ENCODE measurements at places on chromosomes 12 and 14.
A peak's percentile ranks its signal among the peaks of the same experiment; 100 is the strongest.

DNA sequence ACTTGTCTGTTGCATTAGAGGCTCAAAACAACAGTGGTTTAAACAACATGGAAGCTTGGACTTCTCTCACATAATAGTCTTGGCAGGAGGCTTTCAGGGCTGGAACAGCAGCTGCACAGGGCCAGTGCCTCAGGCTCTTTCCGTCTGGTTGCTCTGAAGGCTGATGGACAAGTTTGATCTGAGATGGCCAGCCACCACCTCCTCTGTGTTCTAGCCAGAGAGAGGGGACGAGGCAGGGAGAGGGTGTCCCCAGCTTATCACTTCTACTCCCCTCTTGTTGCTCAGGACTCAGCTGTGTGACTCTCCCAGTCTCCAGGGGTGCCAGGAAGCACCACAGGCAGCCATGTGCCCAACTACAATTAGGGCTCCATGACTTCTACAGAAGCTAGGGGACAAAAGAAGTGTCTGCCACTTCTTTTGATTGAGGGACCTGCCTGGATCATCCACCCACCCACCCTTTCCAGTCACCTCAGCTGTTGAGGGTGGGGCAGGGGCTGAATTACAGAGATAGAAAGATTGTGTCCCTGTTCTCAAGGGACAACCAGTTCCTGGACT, 46.6 kb downstream of the SMIM41 start:
- no peak for DNase-seq

DNA sequence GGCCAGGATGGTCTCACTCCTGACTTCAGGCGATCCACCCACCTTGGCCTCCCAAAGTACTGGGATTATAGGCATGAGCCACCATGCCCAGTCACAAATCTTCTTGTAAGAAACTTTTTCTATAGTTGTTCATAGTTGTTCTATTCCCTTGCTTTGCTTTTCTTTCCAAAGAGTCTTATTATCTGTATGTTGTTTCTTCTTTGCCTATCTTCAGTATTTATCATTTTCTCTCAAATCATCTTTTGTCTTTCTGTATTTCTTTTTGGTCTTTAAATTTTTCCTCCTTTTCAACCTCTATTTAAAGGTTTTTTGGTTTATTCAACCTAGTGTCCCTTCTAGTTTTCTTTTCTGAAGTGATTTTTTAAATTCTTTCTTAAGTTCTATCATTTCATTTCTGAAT, 68.7 kb downstream of the LRP6 start:
- no peak for DNase-seq

DNA sequence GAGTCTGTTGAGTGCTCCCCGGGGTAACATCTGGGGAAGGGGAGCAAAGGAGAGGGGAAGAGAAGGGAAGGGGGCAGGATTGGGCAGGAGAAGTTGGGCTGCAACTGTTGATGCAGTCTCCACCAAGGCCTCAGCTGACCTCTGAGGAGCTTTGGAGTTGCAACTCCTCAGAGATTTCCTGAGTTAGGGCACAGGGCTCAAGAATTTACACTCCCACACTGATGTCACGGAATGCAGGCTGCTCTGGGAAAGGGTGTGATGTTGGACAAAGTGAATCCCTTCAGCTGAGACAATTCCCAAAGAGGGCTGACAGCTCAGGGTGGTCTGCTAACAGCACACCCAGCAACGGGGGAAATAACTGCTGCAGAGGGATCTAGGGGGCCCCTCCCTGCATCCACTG, 295.6 kb downstream of the PCNX1 start:
- DNase-seq, result no peak

DNA sequence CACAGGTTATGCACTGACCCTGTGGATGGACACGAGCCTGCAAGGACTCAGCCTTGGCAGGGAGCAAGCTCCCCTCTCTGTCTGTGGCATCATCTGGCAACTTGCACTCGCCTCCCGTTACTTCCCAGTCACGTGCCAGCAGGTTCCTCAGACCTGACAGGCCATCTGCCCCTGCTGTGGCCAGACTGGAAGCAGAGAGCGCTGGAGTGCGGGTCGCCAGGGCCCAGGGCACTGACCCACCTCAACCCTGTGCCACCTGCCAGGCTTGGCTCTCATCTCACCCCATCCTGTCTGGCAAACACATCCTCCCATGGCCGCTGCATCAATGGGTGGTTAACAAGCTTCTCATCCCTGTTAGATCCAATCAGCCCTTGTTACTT, 28.4 kb downstream of the SLC6A12 start:
- DNase-seq, result no peak

GRCh38 chr14:75487155-75487671, 35.1 kb upstream of the BATF start:
- DNase-seq, result peak; percentile 10

- DNase-seq, result no peak
Measured at GRCh38 chr12:31950088-31950487, 9.1 kb upstream of the RESF1 start.

DNA sequence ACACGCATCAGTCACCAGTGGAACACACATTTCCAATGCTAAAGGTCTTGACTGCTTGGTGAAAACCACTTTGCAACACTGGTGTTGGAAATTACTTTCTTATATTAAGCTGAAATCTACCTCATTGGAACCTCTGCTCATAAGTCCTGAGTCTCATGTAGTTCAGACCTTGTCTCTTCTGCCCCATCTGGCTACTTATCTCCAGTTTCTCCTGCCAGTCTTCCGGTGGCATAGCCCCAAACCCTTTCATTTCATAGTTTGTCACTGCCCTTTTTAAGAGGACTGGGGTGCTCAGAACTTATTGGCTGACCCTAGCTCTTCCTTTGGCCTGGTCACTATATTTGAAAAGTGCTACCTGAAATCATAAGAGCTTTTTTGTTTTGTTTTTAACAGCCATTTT, 43.7 kb downstream of the HELB start:
- DNase-seq, result no peak

DNA sequence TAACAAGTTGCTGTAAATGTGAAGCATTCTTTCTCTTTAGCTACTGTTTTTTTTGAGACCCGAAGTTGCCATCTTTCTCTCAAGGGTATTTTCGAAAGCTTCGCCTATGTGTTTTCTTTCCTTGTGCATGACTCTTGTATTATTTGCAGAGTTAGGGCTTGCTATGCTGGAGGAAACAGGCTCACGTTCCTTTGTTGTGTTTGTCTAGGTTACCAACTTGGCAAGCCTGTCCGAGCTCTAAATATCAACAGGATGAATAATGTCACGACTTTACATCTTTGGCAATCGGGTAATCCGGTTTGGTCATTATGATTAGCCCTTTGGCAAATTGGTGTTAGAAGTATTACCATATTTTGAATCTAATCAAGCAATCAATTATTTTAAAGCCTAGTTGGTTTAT, 15.9 kb upstream of the ATP6V0A2 start:
- no peak for DNase-seq

DNA sequence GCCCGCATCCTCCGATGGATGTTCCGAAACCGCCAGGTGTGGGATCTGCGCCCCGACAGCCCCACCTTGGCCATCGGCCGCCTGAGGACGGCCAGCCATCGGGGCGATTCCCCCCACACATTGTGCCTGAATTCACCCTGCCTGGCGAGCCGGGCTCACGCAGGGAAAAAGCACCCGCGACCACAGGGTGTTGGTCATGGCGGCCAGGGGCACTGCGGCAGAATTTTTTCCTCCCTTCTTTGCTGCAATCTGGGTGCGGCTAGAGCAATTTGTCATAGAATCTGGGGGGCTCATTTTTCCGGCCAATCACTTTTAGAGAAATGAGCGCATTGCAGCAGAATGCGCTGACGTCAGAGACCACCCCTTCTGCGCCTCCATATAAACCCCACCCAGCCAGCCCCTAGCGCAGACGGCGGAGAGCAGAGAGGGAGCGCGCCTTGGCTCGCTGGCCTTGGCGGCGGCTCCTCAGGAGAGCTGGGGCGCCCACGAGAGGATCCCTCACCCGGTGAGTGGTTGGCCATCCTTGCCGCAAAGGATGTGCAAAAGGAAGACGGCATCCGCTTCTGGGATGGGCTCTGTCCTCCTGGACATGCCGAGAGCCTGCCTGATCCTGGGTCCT, at the start of gene MEG3:
Gene MEG3 (plus strand): TSS at position 406 of the 619 bp plus-strand sequence.
- DNase-seq, result no peak

GRCh38 chr12:62899568-62900390, 35.2 kb downstream of the PPM1H start:
- no peak for DNase-seq

GRCh38 chr12:95851606-95852005, 7.1 kb upstream of the SNRPF start:
- no peak for DNase-seq

DNA sequence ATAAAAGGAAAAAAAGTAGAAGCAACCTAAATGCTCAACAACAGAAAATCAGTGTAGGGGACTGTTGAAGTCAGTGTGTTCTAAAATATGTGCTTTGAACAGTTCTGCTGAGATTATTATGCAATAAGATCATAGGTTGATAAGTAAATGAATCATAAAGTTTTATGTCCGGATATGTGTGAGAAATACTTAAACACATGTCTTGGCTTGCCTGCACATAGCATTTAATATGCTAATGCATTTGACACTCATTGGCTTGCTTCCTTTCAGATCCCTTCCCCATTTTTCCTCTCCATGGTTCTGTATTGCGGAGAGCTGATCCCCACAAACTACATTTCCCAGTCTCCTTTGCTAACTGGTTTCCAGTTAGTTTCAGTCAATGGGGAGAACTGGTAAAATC, 573.8 kb upstream of the TBX3 start:
- no peak for DNase-seq

DNA sequence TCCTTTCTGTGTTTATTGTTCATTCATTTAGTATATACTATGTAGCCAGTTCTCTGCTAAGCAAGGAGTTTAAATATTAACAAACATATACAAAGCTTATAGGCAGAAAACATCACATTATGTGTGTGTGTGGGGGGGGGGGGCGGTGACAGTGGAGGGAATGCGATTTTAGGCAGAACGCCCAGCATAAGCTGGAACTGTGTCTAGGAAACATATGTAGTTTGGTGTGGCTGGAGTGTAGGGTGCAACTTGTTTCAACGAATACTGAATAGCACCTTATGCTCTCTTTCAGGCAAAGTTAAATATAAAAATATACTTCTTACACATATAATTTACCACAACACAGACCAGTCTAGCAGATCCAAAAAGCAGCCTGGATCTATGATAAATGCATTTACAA, 980.6 kb downstream of the SLC6A15 start:
- no peak for DNase-seq

DNA sequence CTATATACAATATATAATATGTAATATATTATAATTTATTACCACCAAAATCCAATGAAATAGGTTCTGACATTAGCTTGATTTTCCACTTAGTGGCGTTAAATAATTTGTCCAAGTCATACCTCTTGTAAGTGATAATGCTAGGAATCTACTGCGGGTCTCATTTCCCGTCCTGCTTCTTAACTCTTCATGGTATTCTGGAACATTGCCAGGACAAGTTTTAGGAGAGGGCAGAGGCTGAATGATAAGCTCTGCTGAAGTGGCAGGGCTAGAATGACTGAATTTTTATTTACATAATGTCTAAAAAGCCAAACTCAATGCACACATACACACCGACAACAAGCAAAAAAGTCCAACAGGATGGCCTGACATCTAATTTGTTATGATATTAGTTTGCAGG, 70.4 kb upstream of the PTPRQ start:
- DNase-seq, result no peak

DNA sequence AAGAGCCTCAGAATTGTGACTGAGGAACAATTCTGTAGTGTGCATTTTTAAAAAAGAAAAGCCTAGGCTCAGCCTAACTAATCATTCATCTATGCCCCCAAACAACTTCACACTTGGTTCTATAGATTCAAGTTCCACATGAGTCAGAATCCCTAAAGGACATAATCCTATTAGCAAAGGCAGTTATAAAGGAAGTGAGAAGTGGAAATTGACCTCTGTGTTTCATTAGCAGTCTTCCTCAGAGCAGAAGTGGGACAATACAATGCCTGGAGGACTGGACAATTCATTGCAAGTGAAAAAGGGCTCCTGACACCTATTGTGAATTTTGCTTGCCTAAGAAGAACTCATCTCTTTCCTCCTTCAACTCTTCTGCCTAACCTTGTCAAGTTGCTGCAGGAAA, 222.3 kb downstream of the PTPRO start:
- DNase-seq, result no peak

DNA sequence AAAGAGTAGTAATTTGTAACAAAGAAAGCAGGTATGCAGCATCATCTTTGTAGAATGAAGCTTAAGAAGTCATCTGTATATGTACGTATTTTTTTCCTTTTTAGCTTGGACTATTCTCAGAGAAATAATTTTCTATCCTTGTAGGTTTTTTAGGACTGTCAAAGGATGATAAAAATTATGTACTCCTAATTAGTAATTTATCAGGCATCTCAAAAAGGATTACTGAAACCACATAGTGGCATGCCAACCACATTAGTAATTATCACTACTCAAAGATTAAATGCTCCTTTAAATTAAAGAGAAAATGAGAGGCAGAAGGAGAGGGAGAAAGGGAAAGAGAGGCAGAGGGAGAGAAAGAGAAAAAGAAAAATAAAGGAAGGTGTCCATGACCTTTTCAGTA, 17.3 kb downstream of the TTC8 start:
- peak; percentile 21 for DNase-seq

DNA sequence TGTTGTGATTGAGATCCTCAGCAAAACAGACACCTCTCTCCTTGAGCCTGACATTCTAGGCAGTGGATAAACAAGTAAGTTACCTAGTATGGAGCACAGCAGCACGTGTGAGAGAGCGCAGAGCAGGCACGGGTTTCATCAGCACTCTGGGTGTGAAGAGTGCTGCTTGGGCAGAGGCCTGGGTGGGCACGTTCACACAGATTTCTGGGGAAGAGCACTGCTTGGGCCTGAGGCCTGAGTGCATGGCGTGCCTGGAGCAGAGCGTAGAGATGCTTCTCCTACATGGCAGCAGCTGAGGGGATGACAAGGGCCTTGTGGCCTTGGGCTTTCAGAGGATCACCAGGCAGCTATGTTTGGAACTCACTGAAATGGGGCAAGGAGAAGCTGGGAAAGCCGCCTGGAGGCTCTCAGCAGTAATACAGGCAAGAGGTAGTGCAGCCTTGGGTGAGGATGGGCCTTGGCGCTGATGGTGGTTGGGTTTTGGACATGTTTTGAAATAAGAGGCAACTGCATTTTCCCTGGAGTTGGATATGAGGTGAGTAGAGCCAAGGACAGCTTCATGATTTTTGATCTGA, 17.6 kb downstream of the CKB start:
- DNase-seq, result no peak

DNA sequence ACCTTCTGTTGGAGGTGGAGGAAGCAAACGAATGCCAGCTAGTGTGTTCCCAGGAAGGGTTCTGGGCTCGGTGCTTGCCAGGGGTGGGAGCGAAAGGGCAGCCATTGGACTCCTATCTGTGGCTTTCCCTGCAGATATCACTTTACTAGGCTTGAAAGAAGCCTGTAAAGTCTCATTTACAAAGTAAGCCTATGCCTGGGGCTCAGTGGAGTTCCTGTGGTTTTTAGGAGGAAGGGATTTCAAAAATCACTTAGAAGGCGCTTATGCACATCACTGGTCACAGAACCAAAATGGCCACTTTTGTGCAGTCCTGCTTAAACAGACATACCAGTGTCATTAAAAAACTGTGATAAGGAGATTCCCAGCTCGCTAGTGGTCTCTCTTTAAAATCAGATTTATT, 22.7 kb downstream of the CLMN start:
- no peak for DNase-seq

GRCh38 chr12:4143896-4144295, 129.7 kb upstream of the CCND2 start:
- no peak for DNase-seq

- DNase-seq, result no peak
Measured at GRCh38 chr12:81968421-81968820, 209.3 kb upstream of the PPFIA2 start.

- DNase-seq, result no peak
Measured at GRCh38 chr14:77985211-77985615, 185.0 kb upstream of the NRXN3 start.
